ENCODE measurements at places on chromosomes 7 and 10.

DNA sequence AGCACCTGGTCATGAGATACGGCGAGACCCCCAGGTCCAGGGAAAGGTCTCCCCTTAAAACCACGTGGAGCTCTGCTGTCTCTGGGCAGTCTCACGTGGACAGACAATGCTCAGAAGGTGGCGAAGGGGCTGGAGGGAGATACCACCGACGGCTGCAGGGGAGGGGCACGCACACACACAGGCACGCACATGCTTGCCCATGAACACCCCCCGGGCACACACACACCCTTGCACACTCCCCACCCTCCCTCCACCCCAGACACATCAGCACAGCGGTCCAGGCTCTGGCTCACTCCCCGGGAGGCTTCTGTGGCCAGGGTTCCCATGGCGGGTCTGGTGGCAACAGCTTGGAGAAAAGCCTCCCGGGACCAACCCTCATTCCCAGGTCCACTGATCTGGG, 52.4 kb upstream of the TNRC18 start:
- DNase-seq = no peak

DNA sequence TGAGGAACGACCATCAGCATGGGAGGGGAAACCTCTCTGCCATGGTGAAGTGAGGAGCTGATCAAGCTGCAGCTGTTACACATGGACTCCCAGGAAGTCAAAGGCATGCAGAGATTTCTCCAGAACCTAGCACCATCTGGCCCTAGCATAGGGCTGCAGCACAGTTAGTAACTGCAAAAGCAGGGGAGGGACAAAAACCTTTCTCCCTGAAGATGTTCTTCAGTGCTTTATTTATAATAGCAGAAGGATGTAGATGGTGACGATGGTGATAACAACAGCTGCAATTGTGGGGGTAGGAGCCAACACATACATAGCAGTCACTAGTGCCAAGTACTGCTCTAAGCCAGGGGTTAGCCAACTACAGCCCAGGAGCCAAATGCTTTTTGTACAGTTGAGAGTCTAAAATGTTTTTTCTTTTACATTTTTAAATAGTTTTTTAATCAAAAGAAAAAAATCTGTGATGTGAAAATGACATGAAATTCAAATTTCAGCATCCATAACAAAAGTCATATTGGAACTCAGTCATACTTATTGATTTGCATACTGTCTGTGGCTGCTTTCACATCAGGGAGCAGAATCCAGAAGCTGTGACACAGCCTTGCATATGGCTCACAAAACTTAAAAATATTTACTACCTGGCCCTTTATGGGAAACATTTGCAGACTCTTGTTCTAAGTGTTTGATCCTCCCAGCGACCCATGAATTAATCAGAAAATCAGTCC, 299.5 kb downstream of the ELMO1 start:
- no peak for DNase-seq

- DNase-seq = no peak
Measured at GRCh38 chr10:100362570-100363496, 15.8 kb downstream of the SCD start.

GRCh38 chr7:156585025-156585648, 55.4 kb upstream of the RNF32 start:
- no peak for DNase-seq
